Common myeloid progenitor, CD34-positive (primary cell): ENCODE measurements at places on chromosomes 12 and 14.

DNA sequence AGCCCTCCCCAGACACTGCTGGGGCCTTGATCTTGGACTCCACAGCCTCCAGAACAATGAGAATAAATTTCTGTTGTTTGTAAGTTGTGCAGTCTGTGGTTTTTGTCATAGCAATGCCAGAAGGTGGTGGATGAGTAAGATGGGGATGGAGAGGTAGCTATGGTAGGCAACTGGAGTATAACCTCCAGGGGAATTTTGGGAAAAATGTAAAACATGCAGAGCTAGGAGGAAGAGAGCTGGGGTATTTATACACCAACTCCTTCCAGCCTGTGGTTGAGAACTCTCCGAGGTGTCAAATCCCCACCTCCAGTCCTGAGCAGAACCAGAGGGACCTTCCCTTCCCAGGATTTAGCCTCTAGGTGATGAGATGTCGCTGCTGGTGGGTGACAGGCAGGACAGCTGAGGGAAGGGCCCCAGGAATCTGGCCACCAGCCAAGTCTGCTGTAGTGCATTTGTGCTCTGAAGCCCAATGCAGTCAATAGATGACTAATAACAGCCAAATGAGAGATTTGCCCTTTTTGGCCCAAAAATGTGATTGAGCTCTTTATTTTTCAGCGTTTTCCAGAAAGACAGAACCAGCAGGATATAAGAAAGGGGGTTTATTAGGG lies 19.1 kb upstream of the CEP170B start:
- no peak for DNase-seq

DNA sequence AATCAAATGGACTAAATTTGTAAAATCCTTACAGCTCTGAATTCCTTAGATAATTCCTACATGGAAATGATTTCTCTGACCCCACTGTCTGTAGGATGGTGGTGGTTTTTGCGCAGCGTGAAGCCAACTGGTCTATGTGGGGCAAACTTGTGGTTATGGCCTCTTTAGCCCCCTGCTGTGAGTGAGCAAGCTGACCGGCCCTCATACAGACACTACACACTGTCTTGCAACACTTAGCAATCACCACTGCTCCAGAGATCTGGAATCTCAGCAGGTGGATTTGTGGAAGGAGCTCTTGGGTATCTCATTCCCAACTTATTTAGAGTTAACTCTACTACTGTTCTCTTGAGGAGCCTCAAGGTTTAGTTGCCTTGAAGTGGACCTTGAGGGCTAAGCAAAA lies 70.2 kb downstream of the SCN8A start:
- DNase-seq, result no peak

- no peak for DNase-seq
Observed at GRCh38 chr12:105336411-105336810, 5.9 kb downstream of the C12orf75 start.

DNA sequence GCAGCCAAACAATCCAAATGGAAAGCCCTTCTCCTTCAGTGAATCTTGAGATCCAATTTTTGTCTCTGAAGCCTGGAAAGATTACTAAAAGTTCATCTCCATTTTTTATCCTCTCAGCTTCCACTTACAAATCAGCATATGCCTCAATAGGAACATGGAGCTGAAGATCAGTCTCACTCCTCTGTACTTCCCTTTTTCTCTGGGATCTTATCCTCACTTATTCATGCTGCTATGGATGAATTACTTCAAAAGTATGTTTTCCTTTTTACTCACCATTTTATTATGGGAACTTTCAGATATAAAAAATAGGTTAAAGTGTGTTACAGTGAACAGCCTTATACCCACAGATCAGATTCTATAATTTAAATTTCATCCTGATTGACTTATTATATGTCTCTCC lies 14.4 kb upstream of the NTF3 start:
- no peak for DNase-seq

GRCh38 chr12:32087306-32087705 lies 19.3 kb upstream of the BICD1 start:
- DNase-seq, result no peak

DNA sequence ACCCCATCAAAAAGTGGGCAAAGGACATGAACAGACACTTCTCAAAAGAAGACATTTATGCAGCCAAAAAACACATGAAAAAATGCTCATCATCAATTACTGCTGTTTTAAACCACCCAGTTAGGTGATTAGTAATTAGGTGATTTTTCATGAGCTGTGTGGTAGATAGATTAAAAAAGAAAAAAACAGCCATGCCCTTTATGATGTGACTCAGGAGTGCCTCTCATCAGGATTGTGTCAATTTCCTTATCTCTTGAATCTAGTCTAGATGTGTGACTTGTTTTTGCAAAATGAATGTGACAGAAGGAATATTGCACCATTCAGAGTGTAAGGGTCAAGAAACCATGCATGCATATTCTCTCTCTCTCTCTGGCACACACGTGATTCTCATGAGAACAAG lies 5.7 kb downstream of the OR10A7 start:
- DNase-seq, result no peak

DNA sequence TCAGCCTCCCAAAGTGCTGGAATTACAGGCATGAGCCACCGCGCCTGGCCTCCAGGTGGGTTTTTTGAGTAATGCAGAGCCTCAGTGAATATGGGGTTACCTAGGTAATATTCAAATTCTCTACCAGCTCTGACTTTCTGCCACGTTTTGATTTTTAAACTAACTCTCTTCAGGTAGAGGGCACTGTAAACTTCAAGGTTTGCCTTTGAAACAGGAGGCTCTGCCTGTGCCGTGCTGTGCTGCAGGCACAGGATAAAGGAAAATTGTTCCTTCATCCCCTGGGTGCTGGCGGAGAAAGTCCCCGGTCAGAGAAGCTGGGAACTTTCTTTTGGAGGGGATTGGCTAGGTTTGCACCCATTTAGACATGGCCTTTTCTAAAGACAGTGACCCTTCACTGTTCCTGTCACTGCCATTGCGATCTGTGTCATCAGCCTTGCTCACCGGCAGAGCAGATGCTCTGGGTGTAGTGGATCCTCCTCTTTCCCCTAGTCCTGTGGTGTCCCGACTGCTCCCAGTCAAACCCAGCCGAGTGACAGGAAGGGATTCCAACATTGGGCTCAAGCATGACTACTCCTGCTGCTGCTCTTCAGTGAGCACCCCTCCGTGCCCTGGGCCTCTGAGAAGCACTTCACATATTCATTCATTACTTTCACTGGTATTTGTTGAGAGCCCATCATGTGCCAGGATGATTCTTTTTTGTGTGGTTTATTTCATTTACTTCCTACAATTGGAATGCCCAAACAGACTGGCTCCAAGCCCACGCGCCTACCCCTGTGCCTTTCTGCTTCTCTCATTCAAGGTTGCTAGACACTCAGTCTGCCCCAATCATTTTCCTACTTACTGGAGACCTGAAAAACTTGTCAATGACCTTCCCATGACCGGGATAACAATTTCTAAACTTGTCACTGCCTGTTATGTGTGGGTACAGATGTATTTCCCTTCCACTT lies 103.6 kb downstream of the TMEM30B start:
- no peak for DNase-seq

DNA sequence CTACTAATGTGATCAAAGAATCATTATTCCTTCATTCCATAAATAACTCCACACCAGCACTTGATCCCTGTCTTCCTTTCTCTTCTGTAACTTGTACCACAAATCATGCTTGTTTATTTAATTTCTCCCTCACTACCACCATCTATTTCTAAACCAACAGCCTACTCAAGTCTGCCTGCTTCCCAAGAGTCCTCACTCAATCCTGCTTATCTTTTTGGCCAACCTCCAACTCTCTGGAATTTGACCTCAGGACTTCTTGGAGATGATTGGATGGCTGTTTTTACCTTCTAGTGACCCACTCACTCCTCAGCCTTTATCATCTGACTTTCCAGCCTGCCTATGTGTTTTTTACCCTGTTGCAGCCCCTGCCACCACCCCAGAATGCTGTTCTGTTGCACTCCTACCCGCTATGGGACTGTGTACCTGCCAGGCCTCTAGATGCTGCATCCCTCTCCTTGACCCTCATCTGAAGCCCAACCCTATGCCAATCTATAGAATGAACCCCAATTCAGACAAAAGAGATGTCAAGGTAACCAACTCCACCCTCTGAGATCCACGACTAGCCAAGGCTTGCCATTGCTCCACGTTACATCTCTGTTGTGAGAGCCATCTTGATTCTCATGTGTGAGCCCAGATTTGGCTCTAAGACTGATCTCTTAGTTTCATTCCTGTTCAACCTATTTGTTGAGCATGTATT lies 150.2 kb upstream of the PLEKHG7 start:
- no peak for DNase-seq

DNA sequence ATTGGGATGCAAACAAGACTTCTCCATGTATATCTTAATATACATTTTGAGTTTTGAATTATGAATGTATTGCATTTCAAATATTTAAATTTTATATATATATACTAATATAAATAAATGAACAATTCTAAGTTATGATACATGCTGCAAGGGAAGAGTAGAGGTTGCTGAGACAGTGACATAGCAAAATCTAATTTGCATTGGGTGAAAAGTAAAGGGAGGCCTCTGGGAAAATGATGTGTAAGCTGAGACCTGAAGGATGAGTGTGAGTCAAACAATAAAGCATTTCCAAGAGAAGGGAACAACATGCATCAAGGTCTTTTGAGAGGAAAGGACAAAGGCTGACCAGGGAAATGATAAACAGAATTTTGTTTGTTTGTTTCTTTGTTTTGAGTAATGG lies 62.9 kb upstream of the PTPRQ start:
- DNase-seq, result no peak

- no peak for DNase-seq
Observed at GRCh38 chr12:41365653-41366171, 177.6 kb downstream of the PDZRN4 start.

- no peak for DNase-seq
Observed at GRCh38 chr14:39977198-39977597, 545.0 kb upstream of the FBXO33 start.

- peak; percentile 34 for DNase-seq
Observed at GRCh38 chr14:88535149-88535548, 19.7 kb downstream of the PTPN21 start.

- DNase-seq, result peak; percentile 34
Observed at GRCh38 chr12:83823386-83824045, 1089.1 kb downstream of the SLC6A15 start.

GRCh38 chr12:96248136-96248931 lies 54.2 kb downstream of the ELK3 start:
- no peak for DNase-seq

DNA sequence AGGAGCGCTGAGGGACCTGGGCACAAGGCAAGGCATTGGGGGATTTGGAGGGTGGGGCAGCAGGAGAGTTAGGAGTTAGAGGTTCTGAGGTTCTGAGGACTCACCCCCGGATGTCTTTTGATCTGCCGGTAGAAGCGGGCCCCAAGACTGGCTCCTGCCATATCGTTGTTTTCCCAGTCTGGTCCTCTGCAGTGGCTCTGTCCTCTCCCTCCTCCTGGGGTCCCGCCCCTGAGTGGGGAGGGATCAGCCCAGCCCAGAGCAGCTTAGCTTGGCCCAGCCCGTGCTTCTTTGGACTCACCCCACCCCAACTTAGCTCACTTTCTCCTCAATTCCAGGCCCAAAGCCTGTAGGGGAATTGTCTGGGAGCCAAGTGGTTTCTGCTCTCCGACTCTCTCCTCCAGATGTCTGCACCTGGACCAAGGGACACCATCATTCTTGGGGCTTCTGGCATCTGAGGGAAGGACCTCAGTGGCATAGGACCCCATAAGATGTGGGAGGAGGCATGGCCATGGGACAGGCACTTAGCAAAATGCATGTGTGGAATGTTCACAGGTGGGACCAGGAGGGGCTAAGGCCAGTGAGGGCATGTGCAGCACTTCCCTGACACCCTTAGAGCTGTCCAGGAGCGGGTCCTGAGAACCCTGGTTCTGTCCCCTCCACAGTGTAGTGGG lies 7.5 kb downstream of the SHMT2 start:
- DNase-seq, result no peak

- no peak for DNase-seq
Observed at GRCh38 chr12:104741077-104741476, 217.0 kb downstream of the SLC41A2 start.

DNA sequence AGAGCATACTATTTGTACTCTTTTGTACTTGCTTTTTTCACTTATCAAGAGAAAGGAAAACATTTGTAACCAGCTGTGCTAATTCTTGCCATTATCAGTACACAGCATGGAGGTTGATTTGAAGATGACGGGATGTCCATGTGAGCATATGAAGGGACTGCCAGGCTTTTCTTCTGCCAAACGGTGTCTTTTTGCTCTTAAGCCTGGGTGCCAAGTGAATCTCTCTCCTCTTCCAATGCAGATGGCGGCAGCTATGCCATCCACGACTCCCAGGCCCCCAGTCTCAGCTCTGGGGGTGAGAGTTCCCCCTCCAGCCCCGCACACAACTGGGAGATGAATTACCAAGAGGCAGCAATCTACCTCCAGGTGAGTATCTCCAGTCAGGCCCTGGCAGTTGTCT lies 38.9 kb downstream of the TPCN1 start:
- DNase-seq, result no peak

GRCh38 chr12:4610481-4610880 lies 38.4 kb downstream of the AKAP3 start:
- no peak for DNase-seq

DNA sequence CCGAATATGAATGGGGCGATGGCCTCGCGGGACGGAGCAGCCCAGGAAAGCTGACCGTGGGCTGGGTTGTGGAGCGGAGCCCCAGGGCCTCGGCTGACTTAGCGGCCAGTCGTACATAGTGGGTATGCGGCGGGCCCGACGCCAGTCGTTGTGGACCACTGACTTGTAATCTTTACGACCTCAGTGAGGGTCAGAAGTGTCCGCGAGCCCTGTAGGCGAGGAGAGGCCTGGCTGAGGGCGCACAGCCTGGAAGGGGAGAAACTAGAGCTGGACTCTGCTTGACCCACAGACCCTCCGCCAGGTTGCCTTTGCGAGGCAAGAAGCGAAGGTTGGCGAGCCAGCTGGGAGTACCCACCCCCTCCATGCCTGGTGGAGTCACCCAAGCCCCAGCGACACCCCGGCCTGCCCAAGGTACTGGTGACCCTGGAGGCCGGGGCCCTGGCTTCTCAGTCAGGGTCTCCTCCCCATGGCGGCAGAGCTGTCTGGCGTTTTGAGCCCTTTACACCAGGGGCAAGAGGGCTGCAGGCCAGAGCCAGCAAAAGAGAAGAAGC lies 15.6 kb upstream of the DYNC1H1 start:
- DNase-seq, result no peak

GRCh38 chr12:71763677-71764379 lies 9.2 kb downstream of the RAB21 start:
- no peak for DNase-seq

DNA sequence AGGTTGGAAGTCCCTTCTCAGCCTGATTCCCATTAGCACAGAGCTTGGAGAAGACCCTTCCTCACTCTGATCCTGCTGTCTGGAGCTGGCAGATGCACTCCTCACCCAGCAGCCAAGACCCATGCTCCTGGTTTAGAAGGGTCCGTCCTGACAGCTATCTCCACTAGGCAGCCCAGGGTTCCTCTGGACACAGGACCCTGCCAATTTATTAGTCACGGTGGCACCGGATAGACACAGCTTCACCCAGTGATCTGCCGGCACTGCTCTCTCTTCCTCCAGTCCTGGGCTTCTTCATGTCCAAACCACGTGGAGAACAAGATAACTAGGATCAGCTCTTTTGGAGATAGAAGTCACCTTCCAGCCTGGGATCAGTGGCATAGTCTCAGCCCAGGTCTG lies 26.2 kb upstream of the TCL1B start:
- no peak for DNase-seq

GRCh38 chr14:51157012-51157411 lies 62.1 kb upstream of the TRIM9 start:
- DNase-seq, result peak; percentile 36
